Stimulated activated CD8-positive, alpha-beta memory T cell treated with anti-CD3 and anti-CD28 coated beads, Interleukin-15, amount 100 ng/mL, for 24 hours (primary cell): ENCODE measurements at places on chromosomes 13 and 19.

DNA sequence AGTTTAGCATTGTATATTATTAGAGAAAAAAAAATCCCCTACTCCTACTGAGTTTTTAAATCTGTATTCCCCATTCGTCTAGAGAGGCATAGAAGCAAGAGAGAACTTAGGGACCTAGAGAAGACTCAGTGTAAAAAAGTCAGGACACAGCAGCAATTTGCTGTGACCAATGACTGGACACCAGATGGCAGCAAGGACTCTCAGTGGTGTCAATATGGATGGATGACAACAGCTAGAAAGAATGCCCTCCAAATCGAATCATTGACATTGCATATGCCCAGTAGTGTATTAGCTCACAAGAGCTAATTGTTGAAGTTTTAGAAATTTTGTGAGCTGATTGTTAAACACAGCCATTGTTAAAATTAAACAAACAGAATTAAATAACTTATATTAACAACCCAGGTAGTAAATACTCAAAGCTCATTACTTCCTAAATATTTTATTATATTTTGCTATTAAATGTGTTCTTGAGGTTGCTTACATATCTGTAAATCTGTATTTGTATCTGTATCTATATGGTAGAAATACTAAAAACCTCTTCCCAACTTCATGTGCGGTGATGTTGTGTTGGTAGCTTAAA lies 43.9 kb downstream of the SIAH3 start:
- no peak for DNase-seq

- no peak for DNase-seq
Measured at GRCh38 chr13:98752467-98753290, at the start of gene SLC15A1. SLC15A1 (minus strand) TSS chr13:98752672; CDS start chr13:98752598, 74 bp downstream.

DNA sequence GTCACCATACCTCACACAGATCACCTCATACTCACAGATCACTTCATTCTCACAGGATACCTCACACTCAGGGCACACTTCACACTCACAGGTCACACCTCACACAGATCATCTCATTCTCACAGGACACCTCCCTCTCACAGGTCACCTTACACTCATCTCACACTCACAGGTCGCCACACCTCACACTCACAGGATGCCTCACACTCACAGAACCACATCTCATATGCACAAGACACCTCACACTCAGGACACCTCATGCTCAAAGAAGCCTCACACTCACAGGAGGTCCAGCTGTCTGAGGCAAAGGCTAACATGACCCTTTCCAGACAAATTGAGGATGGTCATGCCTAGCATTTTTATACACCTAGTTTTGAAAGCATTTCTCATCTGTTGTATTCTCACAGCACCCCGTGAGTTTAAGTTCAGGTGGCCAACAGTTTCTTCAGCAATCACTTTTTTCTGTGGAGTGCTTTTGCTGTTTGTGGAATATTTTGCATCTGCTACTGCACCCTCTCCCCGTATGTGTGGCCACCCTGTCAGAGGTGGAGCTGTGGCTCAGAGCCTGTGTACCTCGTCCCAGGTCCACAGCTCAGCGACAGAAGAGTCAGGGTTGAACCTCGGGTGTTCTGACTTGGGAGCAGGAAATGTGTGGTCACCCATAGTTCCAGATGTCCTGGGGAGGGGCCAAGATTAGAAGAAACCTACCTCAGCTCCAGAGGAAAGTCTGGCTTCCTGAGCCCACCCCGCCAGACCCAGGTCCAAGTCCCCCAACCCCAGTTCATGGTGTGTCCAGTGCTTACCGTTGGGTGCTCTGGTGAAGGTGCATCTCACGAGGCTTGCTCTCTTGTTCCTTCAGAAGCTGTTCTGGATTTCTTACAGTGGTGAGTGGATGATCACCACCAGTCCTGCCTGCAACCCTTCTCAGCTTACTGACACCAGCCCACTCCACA lies 7.6 kb downstream of the F7 start:
- DNase-seq = no peak

DNA sequence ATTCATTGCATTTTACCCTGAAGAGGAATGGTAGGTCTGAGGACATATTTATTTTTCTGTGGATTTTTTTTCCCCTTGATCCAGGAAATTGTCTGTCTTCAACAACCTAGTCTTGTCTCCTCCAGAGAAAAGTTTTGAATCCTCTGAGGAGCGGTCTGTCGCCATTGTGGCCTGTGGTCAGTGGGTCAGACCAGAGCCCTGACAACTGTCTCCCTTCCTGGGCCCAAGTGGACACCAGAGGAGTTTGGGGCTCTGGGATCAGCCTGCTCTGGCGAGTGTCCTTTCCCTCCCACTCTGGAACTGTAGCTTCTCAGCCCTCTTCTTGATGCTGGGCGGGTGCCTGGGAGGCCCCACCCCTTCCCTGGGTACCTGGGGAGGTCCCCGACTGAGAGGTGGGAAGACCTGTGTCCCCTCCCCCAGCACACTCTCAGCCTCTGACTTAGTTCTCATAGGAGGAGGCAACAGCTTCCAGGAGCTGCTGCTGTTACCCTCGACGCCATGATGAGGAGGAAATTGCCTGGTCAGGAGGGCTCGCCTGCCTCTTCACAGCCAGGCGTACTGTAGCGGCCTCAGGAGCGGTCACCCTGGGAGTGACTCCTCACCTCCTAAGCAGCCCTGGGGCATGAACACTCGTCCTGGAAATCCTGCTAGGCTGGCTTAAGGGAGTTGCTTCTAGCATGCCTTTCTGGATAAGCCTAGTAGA lies 110.3 kb downstream of the GGACT start:
- no peak for DNase-seq

DNA sequence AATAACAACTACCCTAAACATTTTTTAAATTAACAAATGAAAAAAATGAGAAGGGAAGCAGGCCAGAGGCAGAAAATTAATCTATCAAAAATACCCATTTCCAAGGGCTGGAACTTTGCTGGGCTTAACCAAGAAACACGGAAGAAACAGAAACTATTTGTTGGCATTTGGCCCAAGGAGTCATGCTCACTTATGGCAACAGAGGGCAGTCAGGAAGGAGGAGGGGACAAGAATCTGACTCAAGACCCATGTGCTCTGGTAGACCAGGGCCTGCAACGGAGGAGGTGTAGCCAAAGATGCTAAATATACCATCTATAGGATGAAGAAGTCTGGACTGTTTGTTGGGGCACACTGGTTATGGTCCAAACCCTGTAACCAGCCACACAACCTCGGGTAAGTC lies 496.7 kb downstream of the COG6 start:
- no peak for DNase-seq

GRCh38 chr13:28626266-28626665 lies 32.7 kb upstream of the POMP start:
- no peak for DNase-seq

GRCh38 chr19:4633140-4633967 lies 6.0 kb upstream of the TNFAIP8L1 start:
- no peak for DNase-seq
